ENCODE measurements at places on chromosomes 12 and 14.

GRCh38 chr14:104087505-104087904, 2.0 kb downstream of the ASPG start:
- DNase-seq, result no peak

- DNase-seq, result no peak
These were observed 15.7 kb downstream of the CSRP2 start for GRCh38 chr12:76863005-76863670.

DNA sequence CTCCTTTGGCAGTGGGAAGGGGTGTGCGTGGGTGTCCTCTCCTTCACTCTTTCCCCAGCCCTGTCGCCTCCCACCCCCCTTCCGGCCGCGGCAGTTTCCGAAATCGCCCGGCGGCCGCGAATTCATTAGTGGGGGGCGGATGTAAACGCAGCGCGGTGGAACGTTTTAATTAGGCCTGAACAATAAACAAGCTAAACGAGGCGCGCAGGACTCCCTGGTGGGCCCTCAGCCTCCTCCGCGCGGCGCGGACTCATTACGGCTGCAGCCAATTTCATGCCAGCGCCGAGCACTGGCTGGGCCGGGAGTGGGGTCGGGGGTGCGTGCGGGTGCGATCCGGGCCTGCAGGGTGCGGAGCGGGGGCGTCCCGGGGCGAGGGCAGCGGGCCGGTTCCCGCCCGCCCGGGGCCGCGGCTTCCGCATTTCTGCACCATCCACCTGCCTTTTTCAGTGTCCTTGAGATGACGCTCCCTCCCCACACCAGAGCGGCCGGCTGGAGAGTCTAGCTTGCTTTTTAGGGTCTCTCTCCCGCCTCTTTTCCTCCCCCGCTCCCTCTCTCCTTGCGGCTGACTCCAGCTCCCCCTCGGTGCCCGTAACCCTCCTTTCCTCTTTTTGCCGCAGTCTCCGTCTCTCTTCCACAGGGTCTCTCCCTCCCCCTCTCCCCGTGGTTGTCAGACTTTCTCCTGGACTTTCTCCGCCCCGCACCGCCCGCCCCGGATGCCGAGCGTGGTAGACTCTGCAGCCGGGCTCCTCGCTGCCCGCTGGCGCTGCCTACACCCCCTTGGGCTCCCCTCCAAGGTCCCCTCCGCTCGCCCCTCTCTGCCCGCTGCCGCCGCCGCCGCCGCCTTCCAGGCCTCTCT, at the start of gene CISTR:
CISTR (minus strand) TSS at position 644 of the 856 bp plus-strand sequence.
- DNase-seq, result no peak

GRCh38 chr12:98406378-98406777, 109.0 kb upstream of the TMPO start:
- DNase-seq, result no peak

DNA sequence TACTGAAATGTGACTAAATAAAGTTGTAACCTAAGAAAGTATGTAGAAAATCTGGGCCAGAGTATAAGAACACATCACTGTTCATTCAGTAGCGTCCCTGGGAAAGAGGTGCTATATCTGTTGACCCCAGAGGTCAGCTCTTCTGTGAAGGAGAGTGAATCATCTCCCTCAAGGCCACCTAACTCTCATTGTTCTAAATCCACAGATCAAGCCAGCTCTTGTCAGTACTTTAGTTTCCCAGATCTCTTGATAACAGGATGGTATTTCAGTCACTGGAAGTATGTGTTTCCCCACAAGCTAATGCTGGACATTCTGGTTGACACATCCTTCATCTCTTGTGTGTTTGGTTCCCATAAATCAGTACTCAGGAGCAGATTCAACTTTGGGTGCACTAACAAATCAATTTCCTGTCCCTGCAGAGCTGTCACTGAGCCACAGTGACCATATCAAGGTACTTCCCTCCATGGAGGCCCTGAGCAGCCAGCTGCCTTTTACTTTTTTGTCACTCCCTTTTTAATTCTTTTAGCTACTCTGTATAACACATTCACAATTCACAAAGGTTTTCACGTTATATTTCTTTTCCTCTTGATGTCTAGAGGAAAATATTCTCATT, 7.8 kb downstream of the KRT1 start:
- DNase-seq, result no peak

- DNase-seq, result no peak
These were observed 38.0 kb downstream of the RIMBP2 start for GRCh38 chr12:130677957-130678558.

GRCh38 chr12:118866346-118866745, 115.0 kb upstream of the SRRM4 start:
- no peak for DNase-seq

GRCh38 chr14:103724116-103724515, 8.5 kb downstream of the ZFYVE21 start:
- DNase-seq, result no peak
